ENCODE measurements at places on chromosomes 13 and 19.

DNA sequence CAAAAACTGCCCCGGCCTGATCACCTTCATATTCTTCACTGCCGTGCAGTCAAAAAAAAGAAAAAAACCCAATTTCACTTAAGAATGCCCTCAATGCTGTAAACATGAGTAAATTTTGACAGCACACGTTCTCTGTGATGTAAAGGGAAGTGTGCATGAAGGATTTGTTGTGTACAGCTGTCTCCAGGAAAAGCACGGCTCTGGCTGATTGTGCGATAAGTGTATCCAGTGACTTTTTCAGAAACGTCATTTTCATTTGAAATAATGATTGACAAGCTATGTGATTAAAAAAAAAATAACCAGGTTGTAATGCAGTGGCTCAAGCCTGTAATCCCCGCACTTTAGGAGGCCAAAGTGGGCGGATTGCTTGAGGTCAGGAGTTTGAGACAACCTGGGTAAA is 39.6 kb downstream of the ANKRD10 start:
- DNase-seq = no peak

DNA sequence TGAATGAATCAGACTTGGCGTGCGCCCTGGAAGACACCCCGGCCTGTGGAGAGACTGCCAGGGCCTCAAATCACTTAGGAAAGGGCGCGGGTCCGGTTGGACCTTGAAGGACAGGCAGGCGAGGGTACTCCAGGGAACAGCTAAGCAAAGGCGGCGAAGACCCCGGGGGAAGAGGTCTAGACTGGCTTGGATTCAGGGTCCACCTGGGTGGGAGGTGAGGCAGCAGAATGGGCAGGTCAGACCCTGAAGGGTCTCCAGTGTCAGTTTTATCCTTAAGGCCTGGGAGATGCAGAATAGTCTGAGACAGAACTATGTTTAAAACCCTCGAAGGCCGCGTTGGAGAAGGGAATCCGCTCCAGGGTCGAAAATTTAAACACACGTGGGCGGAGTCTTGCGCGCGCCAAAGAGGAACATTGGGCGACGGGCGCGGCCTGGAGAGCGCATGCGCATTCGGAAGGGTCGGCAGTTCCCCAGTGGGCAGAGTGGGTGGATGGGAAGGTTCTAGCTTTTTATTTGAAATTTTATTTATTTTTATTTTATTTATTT is 567 bp upstream of the SMG9 start:
- peak; percentile 75 for DNase-seq

- DNase-seq = no peak
Observed at GRCh38 chr13:90553159-90553558, 794.3 kb upstream of the MIR17HG start.

DNA sequence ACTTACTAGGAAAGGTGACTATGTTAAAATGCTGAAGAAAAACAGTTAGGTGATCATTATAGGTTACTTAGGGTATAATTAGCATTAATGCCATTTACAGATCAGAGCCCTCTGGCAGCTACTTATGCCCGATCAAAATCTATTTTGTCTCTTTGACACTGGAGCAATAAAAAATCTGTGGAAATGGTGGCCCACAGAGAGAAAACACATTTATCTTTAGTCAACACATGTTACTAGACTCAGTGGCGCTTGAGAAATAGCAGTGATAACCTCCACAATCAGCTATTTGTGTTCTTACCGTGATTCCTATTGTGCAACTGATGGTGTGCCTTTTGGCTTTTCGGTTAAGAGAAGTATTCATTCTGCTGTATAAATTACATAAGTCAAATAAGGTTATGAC is 1519.6 kb downstream of the PCDH9 start:
- DNase-seq = no peak

GRCh38 chr19:39919976-39920375 is 14.5 kb downstream of the FCGBP start:
- no peak for DNase-seq

GRCh38 chr13:100356426-100356825 is 232.2 kb downstream of the GGACT start:
- no peak for DNase-seq

DNA sequence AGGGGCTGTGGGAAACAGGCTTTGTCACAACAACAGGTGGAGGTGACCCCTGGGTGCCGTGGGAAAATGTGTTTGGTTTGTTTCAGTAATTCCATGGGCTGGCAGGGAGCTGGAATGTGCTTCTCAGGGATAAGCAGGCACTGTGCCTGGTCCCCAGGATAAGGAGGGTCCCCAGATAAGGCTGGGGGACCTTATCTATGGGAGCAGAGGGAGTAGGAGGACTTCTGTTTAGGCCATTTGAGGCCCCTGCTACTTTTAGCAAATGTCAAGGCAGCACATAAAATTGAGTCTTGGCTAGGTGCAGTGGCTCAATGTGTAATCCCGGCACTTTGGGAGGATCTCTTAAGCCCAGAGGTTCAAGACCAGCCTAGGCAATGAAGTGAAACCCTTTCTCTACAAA is 59.5 kb downstream of the KCNC3 start:
- no peak for DNase-seq

GRCh38 chr13:19085258-19085657 is 96.4 kb downstream of the TUBA3C start:
- no peak for DNase-seq

GRCh38 chr19:56333506-56333905 is 18.9 kb upstream of the ZSCAN5A start:
- no peak for DNase-seq

GRCh38 chr19:37519890-37520289 is 13.2 kb downstream of the ZNF793 start:
- no peak for DNase-seq

DNA sequence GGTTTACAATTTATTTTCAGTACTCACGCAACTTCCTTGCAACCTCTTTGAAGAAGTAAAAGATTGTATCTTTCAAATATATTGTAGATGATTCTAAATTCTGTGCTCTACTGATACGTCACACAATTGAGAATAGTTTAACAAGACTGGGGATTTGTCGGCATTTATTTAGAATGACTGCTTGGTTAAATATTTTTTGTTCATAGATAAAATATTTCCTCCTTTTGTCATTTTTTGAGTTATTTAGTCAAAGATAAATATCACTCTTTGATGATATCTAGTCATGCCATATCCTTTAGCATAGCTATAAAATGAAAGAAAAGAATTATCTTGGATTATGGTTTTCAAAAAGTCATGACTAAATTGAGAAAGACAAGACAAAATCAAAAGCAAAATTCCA is 2747.8 kb downstream of the PCDH9 start:
- no peak for DNase-seq

- no peak for DNase-seq
Observed at GRCh38 chr13:93726173-93726957, 499.8 kb downstream of the GPC6 start.

GRCh38 chr13:71602344-71602743 is 264.7 kb downstream of the DACH1 start:
- DNase-seq = no peak

- DNase-seq = peak; percentile 53
Observed at GRCh38 chr13:101474419-101474957, 22.0 kb downstream of the ITGBL1 start.

DNA sequence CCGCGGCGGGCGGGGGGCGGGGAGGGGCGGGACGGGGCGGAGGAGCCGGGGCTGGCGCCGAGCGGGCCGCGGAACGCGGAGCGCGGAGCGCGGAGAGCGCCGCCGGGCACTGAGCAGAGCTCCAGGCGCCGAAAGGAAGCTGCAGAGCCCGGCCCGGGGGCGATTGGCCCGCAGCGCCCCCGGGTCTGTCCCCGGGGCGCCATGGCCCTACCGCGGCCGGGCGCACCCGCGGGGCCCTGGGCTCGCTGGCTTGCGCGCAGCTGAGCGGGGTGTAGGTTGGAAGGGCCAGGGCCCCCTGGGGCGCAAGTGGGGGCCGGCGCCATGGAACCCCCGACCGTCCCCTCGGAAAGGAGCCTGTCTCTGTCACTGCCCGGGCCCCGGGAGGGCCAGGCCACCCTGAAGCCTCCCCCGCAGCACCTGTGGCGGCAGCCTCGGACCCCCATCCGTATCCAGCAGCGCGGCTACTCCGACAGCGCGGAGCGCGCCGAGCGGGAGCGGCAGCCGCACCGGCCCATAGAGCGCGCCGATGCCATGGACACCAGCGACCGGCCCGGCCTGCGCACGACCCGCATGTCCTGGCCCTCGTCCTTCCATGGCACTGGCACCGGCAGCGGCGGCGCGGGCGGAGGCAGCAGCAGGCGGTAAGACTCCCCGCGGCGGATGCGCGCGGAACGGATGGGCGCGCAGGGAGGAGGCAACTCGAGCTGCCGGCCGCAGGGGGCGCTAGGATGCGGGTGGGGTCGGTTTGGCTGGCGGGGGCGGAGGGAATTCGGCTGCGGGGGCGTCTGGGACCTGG is at the start of gene PDE4A:
TSS of gene PDE4A (plus strand) at position 95 of the 796 bp plus-strand sequence. CDS start at position 322, 227 bp downstream.
- DNase-seq = no peak

GRCh38 chr19:30371960-30372824 is at the start of gene ZNF536:
TSS of gene ZNF536 (plus strand) at chr19:30372384. CDS start at chr19:30443563, 71,179 bp downstream.
- peak; percentile 76 for DNase-seq

GRCh38 chr19:30692879-30693503 is 320.8 kb downstream of the ZNF536 start:
- DNase-seq = no peak

GRCh38 chr13:78198419-78198818 is 279.8 kb upstream of the EDNRB start:
- no peak for DNase-seq

DNA sequence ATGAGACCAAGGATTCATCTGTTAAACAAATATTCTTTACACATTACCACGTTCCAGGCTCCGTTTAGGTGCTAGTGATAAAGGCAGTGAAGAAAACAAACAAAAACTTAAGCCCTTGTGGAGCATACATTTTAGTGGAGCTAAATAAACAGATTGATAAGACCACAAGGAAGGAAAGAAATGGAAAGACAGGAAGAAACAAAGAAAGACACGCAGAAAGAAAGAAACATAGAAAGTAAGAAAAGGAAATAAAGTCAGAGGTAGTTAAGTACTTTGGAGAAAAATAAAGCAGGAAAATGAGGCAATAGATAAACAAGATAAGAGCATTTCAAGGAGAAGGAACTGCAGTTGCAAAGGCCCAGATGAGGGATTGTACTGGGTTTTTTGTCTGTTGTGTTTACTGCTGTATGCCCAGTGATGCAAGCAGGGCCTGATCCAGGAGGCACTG is 998 bp downstream of the NFKBIB start:
- DNase-seq = no peak

DNA sequence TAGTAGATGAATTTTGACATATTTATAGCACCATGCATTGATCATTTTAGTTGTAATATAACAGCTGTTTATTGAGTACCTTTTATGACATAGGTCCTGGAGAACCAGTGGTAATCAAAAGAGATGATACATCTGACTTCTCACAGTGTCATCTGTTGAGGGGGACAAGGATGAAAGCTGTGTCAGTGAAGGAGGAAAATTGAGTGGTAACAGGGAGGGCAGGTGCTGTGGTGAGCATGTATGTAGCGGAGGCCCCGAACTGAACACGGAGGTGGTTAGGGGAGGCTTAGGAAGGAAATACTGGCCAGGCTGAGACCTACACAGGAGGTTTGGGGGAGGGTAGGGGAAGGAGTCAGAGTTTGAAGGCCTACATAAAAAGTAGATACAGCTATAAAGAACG is 199.7 kb downstream of the GGACT start:
- DNase-seq = no peak

- no peak for DNase-seq
Observed at GRCh38 chr19:2675892-2676291, 26.6 kb downstream of the GNG7 start.

DNA sequence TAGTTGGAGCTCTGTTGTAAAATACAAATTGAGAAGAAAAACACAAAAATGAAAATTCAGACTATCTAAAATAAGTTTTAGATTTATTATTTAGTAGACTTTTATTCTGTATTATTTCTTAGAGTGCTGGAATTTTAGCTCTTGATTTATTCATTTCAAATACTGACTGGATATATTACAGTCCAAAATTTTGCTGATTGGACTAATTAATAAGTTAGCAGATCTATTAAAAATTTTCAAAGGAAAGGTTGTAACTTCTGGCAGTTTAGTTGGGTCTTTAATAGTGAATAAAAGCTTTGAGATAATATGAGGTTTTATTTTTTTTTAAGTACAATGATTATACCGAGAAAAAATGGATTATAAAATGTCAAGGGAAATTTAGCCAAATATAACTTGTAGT is 1224.9 kb upstream of the SPRY2 start:
- no peak for DNase-seq

GRCh38 chr13:55820817-55821216 is 1319.9 kb upstream of the PRR20A start:
- no peak for DNase-seq

DNA sequence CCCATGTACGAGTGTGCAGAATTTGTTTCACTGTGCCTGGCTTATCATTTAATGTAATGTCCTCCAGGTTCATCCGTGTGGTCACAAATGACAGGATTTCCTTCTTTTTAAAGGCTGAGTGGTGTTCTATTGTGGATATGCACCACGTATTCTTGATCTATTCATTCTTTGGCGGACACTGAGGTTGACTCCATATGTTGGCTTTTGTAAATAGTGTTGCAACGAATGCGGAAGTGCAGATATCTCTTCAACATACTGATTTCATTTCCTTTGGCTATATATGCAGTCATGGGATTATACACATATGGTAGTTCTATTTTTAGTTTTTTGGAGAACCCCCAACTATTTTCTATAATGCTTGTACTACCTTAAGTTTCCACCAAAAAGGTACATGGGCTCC is 13.0 kb downstream of the OR7A5 start:
- DNase-seq = no peak

- DNase-seq = no peak
Observed at GRCh38 chr19:6059988-6060599, 50.2 kb downstream of the RFX2 start.

GRCh38 chr19:48473161-48473966 is 4.2 kb downstream of the CYTH2 start:
- DNase-seq = no peak

GRCh38 chr19:8363803-8364771 is at the start of gene ANGPTL4:
TSS of gene ANGPTL4 (plus strand) at chr19:8364155. CDS start at chr19:8364322, 167 bp downstream.
- peak; percentile 15 for DNase-seq

DNA sequence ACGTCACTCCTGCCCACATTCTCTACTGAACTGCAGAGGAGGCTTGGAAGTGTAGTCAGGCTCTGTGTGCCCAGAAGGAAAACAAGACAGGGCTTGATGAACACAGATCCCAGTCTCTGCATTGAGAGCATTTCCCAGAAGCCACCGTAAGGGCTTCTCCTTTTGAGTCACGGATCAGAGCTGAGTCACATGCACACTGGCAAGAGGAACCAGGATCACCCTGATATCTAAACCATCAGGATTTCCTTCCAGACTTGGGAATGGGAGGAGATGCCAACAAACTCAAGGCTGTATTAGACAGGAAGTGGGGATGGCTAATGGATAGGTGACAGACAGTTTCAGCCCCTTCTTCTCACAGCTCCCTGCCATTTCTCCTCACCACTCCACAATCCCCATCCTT is 17.7 kb upstream of the FBXO17 start:
- DNase-seq = no peak

- DNase-seq = no peak
Observed at GRCh38 chr13:45333251-45333976, 7.6 kb downstream of the TPT1 start.

- no peak for DNase-seq
Observed at GRCh38 chr13:88937384-88937783, 1266.2 kb downstream of the SLITRK5 start.

All from substantia nigra (tissue), 51 donors.